Left lobe of liver (tissue), 2 donors: ENCODE measurements at places on chromosomes 11 and 22.
A peak's percentile ranks its signal among the peaks of the same experiment; 100 is the strongest.

GRCh38 chr22:41532908-41533825 lies 11.1 kb downstream of the POLR3H start:
- peak; percentile 76 for DNase-seq

- DNase-seq, result no peak
These were observed 84.0 kb upstream of the RTL6 start for GRCh38 chr22:44582016-44582415.

DNA sequence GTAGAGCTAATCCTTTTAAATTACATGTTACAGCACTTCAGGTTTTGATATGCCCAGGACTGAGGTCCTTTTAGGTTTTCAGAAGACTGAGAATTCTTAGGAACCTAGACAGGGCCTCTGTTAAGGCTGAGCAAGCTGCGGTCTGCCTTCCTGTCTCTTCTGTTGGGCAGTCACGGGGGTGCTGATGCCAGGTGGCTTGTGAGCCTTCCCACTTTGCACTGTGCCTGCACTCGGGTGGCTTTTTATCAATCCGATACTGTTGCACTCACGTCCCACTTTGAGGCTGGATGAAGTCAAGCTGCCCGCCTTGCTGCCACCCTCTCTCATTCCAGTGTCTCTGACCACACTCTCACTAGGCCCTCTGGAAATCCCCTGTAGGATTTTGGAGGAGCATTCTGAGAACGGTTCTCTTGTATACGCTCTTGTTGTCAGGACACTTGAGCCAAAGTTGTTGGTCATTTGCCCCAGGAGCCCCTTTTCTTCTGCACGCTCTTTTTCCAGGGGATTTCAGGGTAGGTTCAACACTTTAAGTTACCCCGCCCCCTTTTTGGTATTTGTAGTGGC lies 141.8 kb downstream of the TEAD1 start:
- no peak for DNase-seq

DNA sequence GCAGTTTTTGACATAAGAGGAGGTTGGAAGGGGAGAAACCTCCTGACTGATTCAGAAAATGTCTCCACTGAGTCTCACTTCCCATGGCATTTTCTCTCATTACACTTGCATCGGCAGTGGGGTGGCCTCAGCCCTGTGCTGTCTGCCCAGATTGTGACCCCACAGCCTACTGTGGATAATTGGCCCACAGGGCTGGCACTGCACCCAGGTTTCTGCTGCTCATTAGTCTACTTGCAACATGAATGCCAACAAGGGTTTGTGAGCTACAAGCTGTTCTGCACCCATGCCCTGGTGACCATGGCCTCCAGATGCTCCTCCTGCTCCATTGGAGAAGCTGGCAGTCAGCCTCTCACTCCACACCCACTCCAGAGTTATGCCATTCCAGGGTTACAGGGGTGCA lies 296.0 kb downstream of the CTTN start:
- no peak for DNase-seq

- DNase-seq, result peak; percentile 54
These were observed 21.7 kb downstream of the CAVIN3 start for GRCh38 chr11:6298605-6299004.

- DNase-seq, result no peak
These were observed 9.3 kb downstream of the RNH1 start for GRCh38 chr11:497565-498296.

- no peak for DNase-seq
These were observed 882 bp upstream of the MAP4K2 start for GRCh38 chr11:64803846-64804345.

DNA sequence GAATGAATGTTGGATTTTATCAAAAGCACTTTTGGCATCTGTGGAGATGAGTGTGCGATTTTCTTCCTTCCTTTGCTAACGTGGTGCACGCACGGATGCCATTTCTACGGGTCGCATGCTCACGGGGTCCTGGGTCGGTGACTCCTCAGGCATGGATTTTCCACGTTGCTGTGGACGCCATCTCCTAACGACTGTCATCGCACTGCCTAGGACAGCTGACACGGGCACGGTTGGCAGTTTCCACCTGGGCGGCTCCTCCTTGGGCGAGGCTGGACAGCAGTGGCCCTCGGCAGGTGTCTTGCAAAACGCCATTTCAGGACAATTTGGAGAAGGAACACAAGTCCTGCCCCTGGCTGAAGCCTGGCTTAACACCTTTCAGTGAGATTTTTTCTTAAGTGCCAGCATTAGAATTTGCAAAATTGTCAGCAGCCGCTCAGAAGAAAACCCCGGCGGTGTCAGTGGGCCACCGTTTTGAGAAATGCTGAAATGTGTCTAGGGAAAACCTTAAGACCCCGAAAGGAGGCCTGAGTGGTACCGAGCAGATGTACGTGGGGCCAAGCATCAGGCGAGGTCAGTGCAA lies 34.7 kb upstream of the TOLLIP start:
- DNase-seq, result peak; percentile 38

- DNase-seq, result no peak
These were observed 126.3 kb upstream of the ASPHD2 start for GRCh38 chr22:26302726-26303125.
